ENCODE measurements at places on chromosomes 6 and 20.

DNA sequence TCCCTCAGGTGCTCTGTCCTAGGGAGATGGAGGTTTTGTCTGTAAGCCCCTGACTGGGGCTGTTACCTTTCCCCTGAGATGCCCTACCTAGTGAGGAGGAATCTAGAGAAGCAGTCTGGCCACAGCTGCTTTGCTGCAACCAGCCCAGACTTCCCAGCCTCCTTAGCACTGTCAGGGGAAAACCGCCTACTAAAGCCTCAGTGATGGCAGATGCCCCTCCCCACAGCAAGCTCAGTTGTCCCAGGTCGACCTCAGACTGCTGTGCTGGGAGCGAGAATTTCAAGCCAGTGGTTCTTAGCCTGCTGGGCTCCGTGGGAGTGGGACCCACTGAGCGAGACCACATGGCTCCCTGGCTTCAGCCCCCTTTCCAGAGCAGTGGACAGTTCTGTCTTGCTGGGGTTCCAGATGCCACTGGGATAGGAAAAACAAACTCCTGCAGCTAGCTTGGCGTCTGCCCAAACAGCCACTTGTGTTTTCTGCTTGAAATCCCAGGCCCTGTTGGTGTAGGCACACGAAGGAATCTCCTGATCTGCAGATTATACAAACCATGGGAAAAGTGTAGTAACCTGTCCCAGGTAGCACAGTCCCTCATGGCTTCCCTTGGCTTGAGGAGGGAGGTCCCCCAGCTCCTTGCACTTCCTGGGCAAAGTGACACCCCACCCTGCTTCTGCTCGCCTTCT lies 146.4 kb upstream of the PROKR2 start:
- no peak for DNase-seq

DNA sequence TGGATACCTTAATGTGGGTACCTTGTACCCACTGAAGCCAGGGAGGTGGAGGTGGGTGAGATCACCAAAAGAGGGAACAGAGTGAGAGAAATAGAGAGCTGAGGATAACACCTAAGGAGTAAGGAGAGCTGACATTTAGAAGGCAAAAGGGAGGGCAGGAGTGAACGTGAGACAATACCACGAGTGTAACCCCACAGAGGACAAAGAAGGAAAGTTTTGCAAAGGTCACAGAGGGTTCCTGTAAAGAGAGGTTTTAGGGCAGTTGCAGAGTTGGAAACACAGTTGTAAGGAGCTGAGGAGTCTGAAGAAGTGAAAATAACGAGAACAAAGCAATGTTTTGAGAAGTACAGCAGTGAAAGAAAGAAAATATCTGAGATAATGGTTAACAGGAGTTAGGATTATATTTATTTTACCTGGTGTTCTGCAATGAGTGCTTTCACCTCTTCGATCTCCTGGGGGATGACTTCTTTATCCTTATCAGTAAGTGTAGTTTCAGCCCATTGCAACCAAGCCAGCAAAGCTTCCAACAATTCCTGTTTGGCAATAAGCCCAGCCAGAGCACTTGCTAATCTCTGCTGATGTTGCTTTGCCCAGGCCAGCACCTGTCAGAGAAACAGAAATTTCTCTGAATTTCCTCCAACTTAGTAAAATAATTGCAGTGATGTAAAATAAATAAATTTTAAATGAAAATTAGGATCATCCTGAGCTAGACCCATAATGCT lies 166.8 kb downstream of the DST start:
- DNase-seq = no peak

- DNase-seq = no peak
Observed at GRCh38 chr6:53701333-53702218, 36.0 kb upstream of the KLHL31 start.

GRCh38 chr6:80605165-80605989 lies 498.9 kb downstream of the BCKDHB start:
- peak; percentile 29 for DNase-seq

GRCh38 chr6:42340511-42340910 lies 111.2 kb downstream of the TRERF1 start:
- DNase-seq = no peak

DNA sequence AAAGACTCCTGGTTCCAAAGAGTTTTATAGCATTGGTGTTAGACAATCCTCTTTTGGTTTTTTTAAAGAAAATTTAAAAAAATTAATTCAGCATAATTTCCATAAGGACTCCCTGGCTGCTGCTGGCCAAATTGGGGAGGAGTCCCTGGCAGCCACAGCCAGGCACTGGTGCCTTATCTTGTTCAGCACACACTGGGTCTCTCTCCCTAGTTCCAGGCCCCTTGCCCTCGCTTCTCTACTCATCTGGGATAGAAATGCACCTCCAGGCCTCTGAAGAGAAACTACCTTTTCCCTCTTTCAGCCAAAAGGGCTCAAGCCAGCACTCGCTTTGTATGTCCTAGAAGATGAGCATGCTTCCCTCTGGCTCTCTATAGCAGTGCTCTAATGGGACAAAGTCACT lies 13.4 kb upstream of the MAPK13 start:
- no peak for DNase-seq

GRCh38 chr6:82145926-82146452 lies 101.6 kb downstream of the IBTK start:
- DNase-seq = no peak
